ENCODE measurements at places on chromosomes 4 and X.

- no peak for DNase-seq
These were observed 338.1 kb downstream of the BCOR start for GRCh38 chrX:39759526-39760224.

DNA sequence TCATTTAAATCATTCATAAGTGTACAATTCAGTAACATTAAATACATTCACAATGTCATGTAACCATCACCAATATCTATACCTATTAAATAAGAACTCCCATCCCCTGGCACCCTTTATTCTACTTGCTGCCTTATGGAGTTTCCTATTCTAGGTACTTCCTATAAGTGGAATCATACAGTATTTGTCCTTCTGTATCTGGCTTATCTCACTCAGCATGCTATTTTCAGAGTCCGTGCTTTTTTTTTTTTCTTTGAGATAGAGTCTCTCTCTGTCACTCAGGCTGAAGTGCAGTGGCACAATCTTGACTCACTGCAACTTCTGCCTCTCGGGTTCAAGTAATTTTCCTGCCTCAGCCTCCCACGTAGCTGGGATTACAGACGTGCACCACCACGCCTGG, 67.9 kb upstream of the STOX2 start:
- DNase-seq = no peak

- DNase-seq = no peak
These were observed 76.6 kb downstream of the PTPN13 start for GRCh38 chr4:86670756-86671155.

DNA sequence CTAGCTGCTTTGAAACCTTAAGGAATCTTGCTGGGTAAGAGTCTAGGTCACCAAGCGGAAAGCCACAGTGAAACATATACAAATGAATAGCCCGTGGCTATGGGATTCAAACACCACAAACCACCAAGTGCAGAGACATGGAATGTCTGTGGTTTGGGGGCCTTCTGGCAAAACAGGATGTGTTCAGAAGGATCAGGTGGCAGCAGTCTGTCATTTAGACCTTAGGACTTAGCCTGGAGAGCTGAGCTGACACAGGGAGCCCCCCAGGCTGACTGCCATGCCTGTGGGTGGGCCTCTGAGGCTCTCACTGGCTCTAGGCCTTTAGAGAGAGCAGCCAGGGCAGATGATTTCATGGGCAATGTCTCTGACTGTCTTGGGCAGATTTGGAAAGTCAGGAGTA, 225.6 kb downstream of the FBXW7 start:
- DNase-seq = no peak

DNA sequence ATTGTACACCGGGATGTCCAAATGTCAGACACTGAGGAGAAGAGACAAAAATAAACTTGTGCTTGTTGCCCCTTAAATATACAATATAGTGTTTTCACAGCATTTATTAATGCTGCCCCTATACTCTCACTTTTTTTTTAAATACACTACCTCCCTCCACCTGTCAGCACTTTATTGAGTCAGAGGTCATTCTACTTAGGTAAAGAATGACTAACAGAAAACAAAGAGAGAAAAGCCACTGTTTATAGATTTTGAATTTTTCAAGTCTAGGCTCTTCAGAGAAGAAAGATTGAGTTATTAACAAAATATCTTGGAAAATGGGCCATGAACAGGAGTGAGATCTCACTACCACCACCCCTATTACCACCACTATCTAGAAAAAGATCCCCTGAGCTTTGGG, 58.1 kb downstream of the NIPAL1 start:
- DNase-seq = no peak
